ENCODE measurements at places on chromosomes 6 and 20. TPM values are rescaled to one million over a fixed set of nuclear protein-coding genes. Genes with fewer than 3 reads are reported as not detected.

The FAM110A gene
- 18.0 TPM for total RNA-seq

The GGTLC1 gene
- not detected for total RNA-seq

The IMPG1 gene
- not detected for total RNA-seq

The ZNF311 gene
- total RNA-seq, result 1.3 TPM

The PNPLA1 gene
- total RNA-seq, result not detected

The RIPOR3 gene
- total RNA-seq, result not detected

The COX7A2 gene
- 564 TPM for total RNA-seq

The GUCA1A gene
- total RNA-seq, result not detected

DNA sequence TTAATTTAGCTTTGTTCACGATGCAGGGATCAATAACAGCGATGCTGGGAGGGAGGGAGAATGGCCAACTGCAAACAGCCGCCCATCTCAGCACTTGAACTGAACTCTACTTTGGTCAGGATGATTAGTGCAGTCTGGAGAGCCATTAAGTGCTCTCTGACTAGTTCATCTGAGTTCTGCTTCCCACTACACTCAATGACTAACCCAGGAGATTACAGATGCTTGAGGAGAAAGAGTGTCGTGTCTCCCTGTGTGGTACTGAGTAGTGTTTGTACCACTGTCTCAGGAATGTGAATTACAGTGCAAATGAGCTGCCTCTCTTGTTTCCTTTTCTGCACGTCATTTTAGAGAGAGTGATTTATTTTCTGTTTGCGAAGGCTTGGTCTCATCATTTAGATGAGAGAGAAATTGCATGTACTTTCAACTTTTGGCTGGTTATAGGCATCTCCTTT lies 23.5 kb downstream of the CARMIL1 start:
- no peaks in the 10 kb centered on the region for H3K4me1 ChIP-seq
- DNase-seq, result no peak
- no peaks in the 10 kb centered on the region for H3K27me3 ChIP-seq

DNA sequence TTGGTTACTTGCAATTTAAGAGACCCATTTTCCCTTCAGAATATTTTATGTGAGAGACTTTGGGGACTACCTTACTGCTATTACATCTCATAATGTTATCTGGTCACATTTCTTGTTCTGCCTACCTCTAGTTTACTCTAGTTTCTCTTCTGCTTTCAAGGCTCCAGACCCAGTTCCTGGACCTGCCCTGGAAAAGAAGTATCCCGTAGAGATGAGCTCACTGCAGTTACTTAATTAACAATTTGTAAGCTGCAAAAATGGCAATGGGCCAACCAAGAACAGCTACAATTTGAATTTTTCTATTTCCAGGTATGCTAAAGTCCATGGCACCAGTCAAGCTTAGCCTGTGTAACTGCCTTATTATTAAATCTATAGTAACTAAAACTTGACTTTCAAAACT lies 25.0 kb downstream of the TAB2 start:
- H3K4me3 ChIP-seq, result no peak overlapping the region
- H3K4me1 ChIP-seq, result peaks cover 78% of the 10 kb centered on the region
- no peak for DNase-seq
- H3K36me3 ChIP-seq, result peaks cover 26% of the 10 kb centered on the region

DNA sequence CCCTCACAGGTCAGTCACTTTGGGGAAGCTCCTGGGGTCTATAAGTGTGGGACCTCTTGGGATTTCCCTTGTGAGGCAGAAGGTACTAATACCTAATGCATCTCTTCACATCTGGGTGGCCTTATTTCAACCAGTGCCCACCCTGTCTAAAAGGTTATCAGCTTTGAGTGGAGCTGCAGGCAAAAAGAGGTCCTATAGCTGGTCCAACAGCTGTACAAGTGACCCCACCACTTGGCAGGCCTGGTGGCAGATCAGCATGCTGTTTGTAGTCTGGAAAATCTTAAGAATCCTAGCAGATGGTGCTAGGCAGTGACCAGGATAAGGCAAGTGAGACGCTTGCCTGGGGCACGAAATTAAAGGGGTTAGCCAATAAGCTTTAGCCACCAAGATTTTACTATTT lies 51.6 kb upstream of the GTSF1L start:
- no peak overlapping the region for H3K4me3 ChIP-seq
- H3K4me1 ChIP-seq, result peaks cover 9% of the 10 kb centered on the region
- no peak for DNase-seq
- H3K27me3 ChIP-seq, result peaks cover 12% of the 10 kb centered on the region

DNA sequence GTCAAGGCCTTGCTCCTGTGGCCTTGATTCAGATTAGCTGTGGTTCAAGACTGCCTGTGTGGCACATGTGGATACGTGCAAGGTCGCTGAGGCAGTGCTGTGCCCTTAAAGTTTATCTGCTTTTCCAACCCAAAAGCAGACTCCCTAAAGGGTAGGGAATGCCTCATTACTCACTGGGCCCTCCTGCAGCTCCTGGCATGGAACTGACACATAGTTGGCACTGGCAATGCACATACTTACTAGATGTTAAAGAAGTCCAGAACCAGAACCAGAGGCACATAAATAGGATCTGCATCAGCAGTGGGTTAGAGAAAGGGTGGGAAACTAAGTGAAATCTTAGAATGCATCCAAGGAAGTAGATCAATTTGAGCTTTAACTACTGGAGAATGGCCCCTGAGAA lies 90.6 kb upstream of the MLN start:
- H3K4me3 ChIP-seq, result no peak overlapping the region
- H3K36me3 ChIP-seq, result no peaks in the 10 kb centered on the region
- H3K27me3 ChIP-seq, result no peaks in the 10 kb centered on the region
- peaks cover 29% of the 10 kb centered on the region for H3K4me1 ChIP-seq

DNA sequence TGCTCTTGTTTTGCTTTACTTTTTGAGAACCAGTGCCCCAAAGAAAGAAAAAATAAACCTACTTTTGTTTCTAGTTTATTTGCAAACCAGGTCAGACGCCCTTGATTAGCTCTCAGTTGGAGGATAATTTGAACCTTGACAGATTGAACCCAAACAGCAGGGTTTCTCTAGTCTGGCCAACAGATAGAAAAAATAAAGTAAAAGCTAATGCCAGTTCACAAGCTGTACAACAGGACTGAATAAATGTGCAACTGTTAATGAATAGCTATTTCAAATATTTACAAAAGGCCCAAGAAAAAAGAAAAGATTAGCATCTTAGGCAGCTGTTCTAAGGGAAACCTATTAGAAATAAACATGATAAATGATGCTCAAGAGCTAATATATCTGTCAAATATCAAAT lies 331.8 kb downstream of the CDKAL1 start:
- no peak overlapping the region for H3K4me3 ChIP-seq
- no peaks in the 10 kb centered on the region for H3K27me3 ChIP-seq
- no peak overlapping the region for H3K27ac ChIP-seq
- peaks cover 3% of the 10 kb centered on the region for H3K36me3 ChIP-seq
- no peak for DNase-seq

DNA sequence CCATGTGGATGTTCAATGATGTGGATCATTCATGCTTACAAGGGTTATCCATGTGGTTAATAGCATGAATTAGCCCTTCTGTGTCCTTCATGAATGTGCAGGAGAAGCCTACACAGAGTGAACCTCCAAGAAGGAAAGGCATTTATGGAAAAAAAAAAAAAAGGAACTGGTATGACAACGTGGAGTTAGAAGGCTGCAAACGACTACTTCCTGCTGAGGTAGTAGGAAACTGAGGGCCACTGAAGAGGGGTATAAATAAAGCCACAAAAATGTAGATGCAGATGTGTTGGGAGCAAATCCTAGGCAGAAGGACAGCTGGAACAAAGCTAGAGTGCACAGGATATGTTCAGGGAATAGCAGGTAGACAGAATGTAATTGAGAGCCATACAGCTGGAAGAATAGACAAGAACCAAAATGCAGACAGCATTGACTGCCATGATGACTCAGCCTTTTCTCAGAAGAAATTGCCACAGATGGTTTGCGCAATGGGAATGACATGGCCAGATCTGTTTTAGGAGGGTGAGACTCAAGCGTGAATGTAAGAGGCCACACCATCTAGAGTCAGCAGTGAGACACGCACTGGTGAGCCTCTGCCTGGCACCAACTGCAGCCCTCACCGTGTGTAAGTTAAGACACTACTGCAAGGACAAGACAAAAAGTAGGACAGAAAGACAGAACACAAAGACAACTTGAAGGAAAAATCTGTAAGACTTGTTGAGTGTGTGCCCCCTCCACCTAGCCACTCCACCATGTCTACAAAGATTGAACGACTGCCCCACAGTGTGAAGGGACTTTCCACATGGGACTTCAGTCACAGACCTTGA lies 79.8 kb downstream of the KIF13A start:
- H3K4me3 ChIP-seq, result no peak overlapping the region
- H3K36me3 ChIP-seq, result no peaks in the 10 kb centered on the region
- H3K27ac ChIP-seq, result no peak overlapping the region
- peaks cover 7% of the 10 kb centered on the region for H3K27me3 ChIP-seq
- peaks cover 4% of the 10 kb centered on the region for H3K4me1 ChIP-seq
- DNase-seq, result peak; percentile 45

DNA sequence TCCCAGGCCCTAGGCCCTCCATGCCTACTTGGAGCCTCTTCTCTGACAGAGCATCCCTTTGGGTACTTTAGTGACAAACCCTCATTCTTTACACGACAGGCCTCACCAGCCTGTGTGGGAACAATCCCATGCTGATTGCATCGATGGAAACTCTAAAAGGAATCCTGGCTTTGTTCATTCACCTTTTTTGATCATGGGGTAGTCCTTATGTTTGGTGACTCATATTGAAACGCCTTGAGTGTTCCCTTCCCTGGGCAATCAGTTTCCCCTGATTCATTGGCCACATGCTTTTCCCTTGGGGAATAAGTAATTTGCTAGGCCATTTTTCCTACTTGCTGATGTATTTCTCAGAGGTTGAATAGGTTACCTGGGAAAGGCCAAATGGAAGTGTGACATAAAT lies 14.7 kb upstream of the TNFAIP3 start:
- peaks cover 35% of the 10 kb centered on the region for H3K4me1 ChIP-seq
- H3K36me3 ChIP-seq, result peaks cover 12% of the 10 kb centered on the region
- H3K27ac ChIP-seq, result no peak overlapping the region
- H3K4me3 ChIP-seq, result no peak overlapping the region

DNA sequence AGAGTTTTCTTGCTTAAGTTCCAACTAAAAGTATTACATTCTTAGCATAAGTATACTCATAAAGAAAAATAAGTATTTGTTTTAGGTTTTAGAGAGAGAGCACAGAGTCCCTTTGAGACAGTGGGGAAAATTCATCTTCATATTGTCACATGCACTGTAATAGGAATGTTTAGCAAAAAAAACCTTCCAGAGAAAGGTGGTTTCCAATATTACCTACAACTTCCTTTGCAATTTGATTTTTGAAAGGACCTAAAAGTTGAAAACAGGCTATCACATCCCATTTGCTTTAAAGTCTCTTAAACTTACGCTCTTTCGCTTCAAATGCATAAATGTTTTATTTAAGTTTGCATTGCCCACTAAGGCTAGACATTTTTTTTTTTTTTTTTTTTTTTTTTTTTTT lies 86.4 kb downstream of the OPRM1 start:
- no peaks in the 10 kb centered on the region for H3K36me3 ChIP-seq
- H3K27me3 ChIP-seq, result peaks cover 3% of the 10 kb centered on the region
- no peak overlapping the region for H3K27ac ChIP-seq
- H3K4me1 ChIP-seq, result no peaks in the 10 kb centered on the region
- no peak for DNase-seq
- no peak overlapping the region for H3K4me3 ChIP-seq

DNA sequence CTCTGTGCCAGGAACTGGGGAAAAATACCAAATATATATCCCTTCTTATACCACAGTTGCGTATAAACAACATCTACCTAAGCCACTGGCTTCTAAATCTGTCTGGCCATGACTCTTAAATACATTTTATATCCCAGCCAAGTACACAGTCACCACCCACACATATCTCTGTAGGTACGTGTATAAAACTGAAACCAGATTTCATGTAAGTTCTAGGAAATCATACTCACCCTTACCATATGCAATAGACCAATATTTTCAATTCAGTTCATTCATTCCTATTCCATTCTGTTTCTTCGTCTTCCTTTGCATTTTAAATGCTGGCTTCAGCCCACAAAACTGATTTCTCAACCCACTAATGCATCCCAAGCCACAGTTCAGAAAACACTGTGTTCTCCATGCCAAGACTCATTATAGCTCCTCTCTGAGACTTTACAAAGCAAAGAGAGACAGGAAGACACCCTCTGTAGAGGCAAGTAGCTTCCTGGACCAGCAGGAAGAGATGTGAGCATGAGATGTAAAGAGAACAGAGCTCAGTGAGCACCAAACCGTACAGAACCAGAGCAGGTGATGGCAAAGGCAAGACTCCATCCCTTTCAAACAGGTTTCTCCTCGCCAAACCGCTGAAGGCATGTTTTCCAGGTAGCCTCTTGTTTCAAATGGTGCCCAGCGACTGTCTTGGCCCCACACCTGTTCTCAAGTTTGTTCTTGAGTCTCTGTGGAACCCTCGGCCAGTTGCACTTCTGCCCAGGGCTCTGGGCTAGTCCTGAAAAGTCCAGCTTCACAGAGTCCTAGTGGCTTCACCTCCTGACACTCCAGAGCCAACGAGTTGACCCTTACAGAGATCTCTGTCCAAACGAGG lies 18.7 kb downstream of the FAM50B start:
- peaks cover 6% of the 10 kb centered on the region for H3K27me3 ChIP-seq
- peak overlapping the region; percentile 20 for H3K4me3 ChIP-seq
- H3K4me1 ChIP-seq, result peaks cover 45% of the 10 kb centered on the region
- no peaks in the 10 kb centered on the region for H3K36me3 ChIP-seq

DNA sequence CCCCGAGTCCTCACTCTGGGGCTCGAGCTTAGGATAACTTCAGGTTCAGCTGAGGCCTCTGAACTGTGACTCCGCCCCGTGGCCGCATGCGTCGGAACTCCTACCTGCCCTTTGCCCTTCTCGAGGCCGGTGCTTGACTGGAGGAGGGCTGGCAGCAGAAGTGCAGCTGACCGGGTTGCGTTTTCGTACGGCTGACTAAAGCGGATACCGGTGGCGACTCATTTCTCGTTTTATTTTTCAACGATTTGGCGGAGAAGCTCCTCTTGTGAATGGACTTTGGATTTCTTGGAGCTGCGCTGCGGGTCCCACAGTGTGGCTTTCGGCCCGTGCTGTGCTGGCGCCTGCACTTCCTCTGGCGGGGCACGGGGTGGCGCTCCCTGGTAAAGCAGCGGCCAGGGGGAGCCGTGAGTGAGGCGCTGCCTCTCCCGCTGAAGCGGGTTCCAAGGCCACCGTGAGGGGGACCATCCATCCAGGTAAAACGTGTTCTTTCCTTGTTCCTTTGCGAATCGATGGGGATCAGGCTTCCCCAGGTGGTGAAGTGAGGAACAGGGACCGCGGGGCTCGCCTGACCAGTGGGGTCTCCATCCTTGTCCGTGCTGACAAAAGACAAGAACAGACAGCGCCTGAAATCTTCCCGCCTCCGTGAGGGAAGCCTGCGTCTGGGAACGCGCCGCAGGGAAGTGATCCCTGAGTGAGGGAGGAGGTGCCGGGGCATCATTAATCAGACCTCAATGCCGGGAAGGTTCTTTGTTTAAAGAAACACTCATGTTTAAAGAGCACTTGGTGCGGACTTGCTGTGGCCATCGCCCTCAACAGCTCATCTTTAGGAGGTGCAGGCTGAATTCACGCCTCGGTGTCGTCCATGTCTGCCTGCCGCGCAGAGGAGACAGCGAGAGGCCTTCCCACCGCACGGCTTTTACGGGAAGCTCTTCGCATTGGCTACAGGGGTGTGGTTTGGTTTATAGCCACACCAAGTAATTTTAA lies 38.8 kb downstream of the ERMARD start:
- H3K4me1 ChIP-seq, result peaks cover 19% of the 10 kb centered on the region
- DNase-seq, result peak; percentile 84
- no peaks in the 10 kb centered on the region for H3K36me3 ChIP-seq
- H3K27me3 ChIP-seq, result peaks cover 7% of the 10 kb centered on the region
- peak overlapping the region; percentile 38 for H3K27ac ChIP-seq

Measured in activated CD4-positive, alpha-beta memory T cell treated with anti-CD3 and anti-CD28 coated beads for 36 hours (primary cell).